ENCODE measurements at places on chromosomes 5 and 9.

DNA sequence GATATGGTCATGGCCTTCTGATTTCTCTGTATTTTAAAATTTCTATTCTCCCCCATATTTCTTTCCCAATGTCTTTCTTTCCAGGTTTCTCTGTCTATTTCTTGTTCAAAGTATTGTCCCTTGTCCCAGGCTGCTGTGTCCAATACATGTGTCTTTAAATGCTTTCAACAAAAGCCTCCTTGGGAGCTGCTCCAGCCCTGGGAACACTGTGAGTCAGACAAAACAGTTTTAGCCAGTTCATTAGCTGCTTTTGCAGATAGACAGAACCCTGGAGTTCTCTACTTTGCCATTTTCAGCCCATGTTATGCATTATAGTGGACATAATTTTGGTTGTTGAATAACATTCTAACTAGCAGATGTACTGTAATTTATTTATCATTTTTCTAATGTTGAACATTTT, 20.5 kb upstream of the JAK2 start:
- no peak for ATAC-seq

- no peak for ATAC-seq
Measured at GRCh38 chr9:86350006-86350760, 4.0 kb downstream of the TUT7 start.

DNA sequence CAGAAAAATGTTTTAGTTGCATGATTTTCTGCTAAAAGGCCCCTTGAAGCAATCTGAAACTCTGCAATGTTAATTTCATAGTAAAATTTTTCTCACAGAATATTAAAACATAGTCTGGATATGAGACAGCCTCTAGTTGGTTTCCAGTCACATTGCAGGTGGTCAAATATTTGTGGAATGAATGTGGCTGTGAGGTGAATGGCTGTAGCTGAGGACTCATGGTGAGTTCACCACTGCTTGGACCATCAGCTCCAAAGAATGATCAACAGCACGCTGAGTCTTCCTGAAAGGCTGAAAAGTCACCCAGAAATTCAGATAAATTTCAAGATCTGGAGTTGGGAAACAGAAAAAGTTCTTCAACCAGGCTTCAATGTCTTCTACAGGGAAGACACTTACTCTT, 79.8 kb downstream of the MAT2B start:
- ATAC-seq = no peak

GRCh38 chr5:30368064-30368463, 825.4 kb upstream of the CDH6 start:
- ATAC-seq = no peak

DNA sequence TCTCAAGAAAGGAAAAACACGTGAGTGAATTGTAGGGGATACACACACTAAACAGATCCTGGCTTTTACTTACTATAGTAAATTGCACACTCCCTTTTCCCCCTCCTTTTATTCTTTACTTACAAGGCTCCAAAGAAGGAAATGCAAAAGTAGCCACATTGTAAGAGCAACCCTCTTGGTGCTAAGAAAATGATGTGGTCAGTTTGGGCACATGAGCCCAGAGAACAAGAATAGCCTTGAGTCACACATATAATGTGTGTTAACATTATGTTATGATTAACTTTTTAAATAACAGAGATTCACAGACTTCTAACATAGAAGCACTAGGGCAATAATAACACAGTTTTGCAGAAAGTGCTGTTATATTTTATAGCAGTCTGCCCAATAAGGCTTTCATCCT, 48.5 kb downstream of the PCSK5 start:
- no peak for ATAC-seq

- peak; percentile 64 for ATAC-seq
Measured at GRCh38 chr5:8057769-8058168, 188.8 kb downstream of the MTRR start.

DNA sequence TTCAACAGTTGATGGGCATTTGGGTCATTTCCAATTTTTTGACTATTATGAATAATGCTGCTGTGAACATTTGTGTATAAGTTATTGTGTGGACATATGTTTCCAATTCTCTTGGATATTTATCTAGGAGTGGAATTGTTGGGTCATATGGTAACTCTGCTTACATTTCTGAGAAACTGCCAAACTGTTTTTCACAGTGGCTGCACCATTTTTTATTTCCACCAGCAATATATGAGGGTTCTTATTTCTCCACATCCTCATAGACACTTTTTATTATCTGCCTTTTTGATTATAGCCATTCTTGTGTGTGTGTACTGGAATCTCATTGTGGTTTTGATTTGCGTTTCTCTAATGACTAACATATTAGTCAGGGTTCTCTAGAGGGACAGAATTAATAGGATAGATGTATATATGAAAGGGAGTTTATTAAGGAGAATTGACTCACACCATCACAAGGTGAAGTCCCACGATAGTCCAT, 14.7 kb upstream of the MED27 start:
- ATAC-seq = peak; percentile 86

DNA sequence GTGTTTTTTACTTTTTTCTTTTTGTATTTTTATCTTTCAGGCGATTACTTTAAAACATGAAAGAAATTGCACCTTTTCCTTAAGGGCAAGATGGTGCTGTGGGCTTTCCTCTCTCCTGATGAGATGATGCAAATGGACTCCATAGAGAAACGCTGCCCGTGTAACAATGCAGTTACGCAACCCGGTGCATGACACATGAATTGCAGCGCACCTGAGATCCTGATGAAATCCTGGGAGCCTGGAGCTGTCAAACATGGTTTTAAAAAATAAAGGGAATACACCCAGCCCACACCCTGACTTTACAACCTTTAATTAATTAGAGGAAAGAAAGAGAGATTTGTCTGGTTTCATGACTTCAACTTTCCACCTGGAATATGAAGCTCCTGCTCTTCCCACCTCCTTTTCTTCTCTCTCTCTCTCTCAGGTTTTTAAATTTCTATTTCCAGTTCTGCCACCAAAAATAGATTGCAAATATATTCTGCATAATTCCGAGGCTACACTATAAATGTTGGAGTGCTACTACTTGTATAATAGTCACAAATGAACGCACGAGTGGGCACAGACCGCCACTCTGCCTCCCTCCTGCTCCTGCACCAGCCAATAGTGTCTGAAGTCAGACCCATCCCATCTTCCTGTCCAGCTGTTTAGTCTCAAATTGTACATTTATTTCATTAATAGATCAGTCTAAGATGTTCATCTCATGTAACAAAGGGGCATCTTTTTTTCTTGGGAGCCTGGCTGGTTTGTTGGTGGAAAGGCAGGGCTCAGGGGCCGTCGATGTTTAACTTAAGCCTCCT, 179.1 kb downstream of the AUH start:
- ATAC-seq = no peak

GRCh38 chr9:119959846-119960545, 590.8 kb upstream of the BRINP1 start:
- ATAC-seq = no peak

GRCh38 chr5:177130211-177131018, 3.2 kb upstream of the NSD1 start:
- ATAC-seq = peak; percentile 26

DNA sequence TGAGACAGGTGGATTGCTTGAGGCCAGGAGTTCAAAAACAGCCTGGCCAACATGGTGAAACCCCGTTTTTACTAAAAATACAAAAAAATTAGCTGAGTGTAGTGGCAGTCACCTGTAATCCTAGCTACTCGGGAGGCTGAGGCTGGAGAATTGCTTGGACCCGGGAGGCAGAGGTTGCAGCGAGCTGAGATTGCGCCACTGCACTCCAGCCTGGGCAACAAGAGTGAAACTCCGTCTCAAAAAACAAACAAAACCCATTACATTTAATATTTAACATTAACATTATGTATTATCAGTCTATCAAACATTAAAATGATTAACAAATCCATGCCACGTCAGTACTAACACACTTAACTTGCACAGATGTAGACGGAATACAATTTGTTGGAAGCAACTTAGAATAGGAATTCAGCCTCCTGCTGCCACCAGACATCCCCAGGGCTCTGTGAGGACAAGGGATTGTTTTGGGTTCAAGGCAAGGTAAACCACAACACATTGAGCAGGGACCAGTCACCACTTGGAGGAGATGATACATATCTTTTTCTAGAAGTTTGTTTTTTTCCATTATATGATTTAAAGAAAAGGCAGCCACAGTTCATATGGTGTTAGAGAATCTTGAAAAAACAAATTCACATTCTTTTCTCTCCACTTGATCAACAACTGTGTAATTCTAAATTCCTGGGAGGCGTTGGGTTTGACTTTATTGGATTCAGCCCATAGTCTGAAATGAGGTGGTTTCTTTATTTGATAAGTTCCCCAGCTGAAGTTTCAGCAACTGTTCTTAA, 104.1 kb upstream of the BASP1 start:
- no peak for ATAC-seq

DNA sequence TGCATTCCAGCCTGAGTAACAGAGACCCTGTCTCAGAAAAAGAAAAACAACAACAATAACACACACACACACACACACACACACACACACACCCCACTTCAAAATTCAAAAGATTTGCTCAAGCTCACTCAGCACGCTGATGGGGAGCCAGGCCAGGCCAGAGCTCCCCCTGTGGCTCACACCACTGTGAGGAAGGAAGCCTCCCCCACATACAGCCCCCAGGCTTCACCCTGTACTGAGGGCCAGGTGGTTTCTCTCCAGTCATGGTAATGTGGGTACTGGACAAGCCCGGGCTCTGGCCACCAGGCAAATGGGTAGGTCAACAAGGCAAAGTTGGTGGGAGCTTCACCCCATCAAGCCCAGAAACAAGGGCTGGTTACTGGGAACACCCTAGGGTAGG, 19.0 kb downstream of the ATOX1 start:
- peak; percentile 7 for ATAC-seq

DNA sequence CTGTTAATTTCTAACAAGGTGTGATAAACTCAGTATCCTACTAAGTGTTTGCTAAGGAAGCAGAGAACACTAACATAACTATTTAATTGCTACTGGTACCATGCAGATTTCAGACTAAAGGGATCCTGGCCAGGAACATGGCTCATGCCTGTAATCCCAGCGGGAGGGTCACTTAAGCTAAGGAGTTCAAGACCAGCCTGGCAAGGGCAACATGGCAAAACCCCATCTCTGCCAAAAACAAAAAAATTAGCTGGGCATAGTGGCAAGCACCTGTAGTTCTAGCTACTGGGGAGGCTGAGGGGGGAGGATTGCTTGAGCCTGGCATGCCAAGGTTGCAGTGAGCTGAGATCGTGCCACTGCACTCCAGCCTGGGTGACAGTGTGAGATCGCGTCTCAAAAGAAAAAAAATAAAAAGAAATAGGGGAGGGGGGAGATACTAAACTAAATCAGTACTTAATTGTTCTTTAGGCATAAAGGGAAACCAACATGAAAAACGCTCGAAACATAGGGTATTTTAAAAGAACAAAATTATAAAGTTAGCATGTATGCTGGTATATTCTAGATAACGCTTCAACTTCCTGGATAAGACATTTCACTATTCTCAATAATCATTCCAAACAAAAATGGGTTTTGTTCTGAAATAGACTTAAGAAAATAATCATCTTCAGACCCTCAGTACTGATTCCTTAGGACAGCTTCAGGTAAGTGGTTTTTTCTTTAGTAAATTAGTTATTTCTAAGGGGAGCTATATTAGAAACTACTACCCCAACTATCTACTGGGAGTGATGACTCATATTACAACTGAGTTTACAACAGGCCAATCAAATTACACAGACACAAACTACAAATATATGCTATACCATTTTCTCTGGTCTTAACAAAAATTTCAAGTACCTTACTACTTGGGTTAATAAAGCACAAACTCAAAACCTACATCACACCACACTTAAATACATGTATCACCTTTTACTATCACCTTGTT, 3.5 kb downstream of the PANK3 start:
- ATAC-seq = no peak

- ATAC-seq = no peak
Measured at GRCh38 chr9:98790134-98790841, 6.1 kb downstream of the ANKS6 start.

- peak; percentile 89 for ATAC-seq
Measured at GRCh38 chr5:16669776-16670175, 53.0 kb upstream of the RETREG1 start.

DNA sequence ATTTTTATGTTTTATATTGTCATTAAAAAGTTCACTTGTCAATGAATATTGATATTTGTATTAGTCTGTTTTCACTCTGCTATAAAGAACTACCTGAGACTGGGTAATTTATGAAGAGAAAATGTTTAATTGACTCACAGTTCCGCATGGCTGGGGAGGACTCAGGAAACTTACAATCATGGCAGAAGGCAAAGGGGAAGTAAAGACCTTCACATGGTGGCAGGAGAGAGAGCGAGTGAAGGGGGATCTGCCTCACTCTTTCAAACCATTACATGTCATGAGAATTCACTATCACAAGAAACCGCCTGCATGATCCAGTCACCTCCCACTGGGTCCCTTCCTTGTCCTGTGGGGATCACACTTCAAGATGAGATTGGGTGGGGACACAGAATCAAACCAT, 27.4 kb downstream of the SRD5A1 start:
- ATAC-seq = no peak

DNA sequence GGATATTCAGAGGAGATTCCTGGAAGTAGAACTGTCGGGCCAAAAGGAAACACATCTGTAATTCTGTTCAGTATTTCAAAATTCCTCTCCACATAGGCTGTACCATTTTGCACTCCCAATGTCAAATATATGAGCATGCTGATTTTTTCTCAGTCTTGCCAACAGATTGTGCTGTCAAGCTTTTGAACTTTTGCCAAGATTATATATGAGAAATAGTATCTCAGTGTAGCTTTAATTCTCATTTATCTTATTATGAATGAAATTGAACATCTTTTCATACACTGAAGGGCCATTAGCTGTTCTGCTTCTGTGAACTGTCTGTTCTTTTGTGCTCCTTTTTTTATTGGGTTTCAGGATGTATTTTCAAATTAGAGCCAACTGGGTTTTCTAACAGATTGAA, 907.1 kb downstream of the MAT2B start:
- ATAC-seq = no peak
